ENCODE measurements at places on chromosomes 7 and 10. TPM values are rescaled to one million over a fixed set of nuclear protein-coding genes. Genes with fewer than 3 reads are reported as not detected.

DNA sequence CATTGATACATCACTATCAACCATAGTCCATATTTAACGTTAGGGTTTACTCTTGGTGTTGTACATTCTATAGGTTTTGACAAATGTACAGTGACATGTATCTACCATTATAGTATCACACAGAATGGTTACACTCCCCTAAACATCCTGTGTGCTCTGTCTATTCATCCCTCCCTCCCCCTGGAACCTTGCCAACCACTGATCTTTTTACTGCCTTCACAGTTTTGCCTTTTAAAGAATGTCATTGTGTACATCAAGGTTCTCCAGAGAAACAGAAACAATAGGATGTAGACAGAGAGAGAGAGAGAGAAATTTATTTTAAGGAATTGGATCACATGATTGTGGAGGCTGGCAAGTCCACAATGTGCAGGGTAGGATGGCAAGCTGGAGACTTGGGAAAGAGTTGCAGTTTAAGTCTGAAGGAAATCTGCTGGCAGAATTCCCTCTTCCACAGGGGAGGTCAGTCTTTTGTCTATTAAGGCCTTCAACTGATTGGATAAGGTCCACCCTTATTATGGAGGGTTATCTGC, 45.1 kb upstream of the CCNJ start:
- DNase-seq = no peak

GRCh38 chr7:115221456-115221855, 299.6 kb downstream of the MDFIC start:
- no peak for DNase-seq

DNA sequence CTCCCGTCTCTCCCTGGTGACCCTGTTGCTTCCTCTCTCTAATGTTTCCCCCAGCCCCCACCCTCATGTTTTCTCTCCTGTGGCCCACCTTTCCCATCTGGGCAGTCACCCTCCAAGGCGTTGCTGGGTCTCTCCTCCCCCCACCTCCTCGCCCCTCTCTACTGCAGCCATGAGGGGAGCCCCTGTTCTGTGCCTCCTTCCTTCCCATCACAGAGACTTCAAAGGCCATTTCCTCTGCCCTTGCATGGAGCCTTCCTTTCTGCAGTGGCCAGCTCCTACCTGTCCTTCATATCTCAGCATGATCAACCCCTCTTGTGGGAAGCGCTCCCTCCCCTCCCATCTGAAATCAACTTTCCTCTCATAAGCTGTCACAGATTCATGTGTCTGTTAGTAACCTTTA, 194.0 kb upstream of the PRSS58 start:
- no peak for DNase-seq

The NUDT5 gene
- 90.1 TPM for total RNA-seq

- DNase-seq = no peak
Measured at GRCh38 chr7:115153769-115154477, 232.0 kb downstream of the MDFIC start.

GRCh38 chr10:67668448-67668847, 27.5 kb downstream of the CTNNA3 start:
- no peak for DNase-seq

GRCh38 chr7:38940774-38941173, 31.8 kb upstream of the VPS41 start:
- no peak for DNase-seq

- no peak for DNase-seq
Measured at GRCh38 chr7:124324262-124324661, 291.4 kb upstream of the TMEM229A start.

The LLCFC1 gene
- not detected for total RNA-seq

GRCh38 chr10:329361-330099, 194.3 kb downstream of the ZMYND11 start:
- no peak for DNase-seq

The PNLIPRP2 gene
- total RNA-seq = not detected

The JCAD gene
- 0.61 TPM for total RNA-seq

GRCh38 chr10:598415-599170, 90.9 kb downstream of the DIP2C start:
- no peak for DNase-seq

GRCh38 chr10:95431900-95432342, 129.2 kb downstream of the SORBS1 start:
- no peak for DNase-seq

The GIMAP5 gene
- total RNA-seq = not detected

The CPN1 gene
- not detected for total RNA-seq

The PAPOLB gene
- total RNA-seq = 0.23 TPM

DNA sequence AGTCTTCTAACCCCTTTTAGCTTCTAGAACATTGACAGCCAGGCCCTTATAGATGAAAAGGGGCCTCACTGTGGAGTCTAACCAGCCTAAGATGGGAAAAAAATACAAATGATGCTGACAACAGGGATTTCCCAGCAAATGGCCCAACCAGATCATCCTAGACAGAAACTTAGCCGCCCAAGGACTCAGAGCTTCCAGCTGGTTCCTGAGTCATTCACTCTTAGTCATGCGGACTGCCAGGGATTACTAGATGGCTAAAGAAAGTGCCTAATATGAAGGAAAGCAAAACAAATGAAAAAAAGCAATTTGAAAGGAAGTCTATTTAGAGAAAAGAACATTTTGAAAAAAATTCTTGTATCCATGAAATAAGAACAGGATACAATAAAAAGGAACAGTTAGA, 23.7 kb downstream of the TSPAN14 start:
- no peak for DNase-seq

GRCh38 chr10:67242528-67242927, 316.7 kb downstream of the LRRTM3 start:
- no peak for DNase-seq

The KCNMA1 gene
- 0.93 TPM for total RNA-seq

DNA sequence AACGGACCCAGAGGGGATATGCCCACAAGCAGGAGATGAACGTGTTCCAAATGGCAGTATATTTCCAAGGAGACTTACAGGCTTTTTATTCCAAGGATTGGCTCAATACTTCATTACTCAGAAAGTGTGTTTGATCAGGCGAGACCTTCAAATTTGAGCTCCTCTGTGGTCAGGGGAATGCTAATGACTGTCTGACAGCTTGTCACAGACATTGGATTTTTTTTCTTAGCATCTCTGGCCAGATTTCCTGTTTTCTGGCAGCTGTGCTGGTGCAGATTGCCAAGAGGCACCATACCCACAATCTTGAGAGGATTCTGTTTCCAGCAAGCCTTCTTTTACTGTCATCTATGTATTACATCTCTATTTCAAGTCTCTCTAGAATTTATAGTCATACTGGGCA, 93.8 kb downstream of the C1GALT1 start:
- no peak for DNase-seq

GRCh38 chr10:63829573-63830149, 308.5 kb downstream of the REEP3 start:
- DNase-seq = no peak

The ANKRD1 gene
- total RNA-seq = not detected

The DNAJC2 gene
- total RNA-seq = 36.9 TPM

DNA sequence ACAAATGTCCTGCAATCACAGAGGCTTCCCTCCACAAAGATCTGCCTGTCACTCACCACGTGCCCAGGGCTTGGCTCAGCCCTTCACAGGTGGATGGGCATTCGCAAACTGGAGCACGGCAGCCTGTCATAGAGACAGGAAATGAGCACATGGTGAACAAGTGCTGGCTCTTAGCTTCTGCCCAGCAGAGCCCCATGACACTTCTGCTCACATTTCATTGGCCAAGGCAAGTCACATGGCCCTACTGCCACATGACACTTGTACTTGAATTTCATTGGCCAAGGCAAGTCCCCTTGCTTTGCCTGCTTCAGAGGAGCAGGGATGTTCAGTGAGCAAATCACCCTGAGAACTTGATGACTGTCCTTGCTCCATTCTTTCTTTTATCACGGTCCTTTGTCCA, 110.8 kb upstream of the PPP2R2D start:
- no peak for DNase-seq

DNA sequence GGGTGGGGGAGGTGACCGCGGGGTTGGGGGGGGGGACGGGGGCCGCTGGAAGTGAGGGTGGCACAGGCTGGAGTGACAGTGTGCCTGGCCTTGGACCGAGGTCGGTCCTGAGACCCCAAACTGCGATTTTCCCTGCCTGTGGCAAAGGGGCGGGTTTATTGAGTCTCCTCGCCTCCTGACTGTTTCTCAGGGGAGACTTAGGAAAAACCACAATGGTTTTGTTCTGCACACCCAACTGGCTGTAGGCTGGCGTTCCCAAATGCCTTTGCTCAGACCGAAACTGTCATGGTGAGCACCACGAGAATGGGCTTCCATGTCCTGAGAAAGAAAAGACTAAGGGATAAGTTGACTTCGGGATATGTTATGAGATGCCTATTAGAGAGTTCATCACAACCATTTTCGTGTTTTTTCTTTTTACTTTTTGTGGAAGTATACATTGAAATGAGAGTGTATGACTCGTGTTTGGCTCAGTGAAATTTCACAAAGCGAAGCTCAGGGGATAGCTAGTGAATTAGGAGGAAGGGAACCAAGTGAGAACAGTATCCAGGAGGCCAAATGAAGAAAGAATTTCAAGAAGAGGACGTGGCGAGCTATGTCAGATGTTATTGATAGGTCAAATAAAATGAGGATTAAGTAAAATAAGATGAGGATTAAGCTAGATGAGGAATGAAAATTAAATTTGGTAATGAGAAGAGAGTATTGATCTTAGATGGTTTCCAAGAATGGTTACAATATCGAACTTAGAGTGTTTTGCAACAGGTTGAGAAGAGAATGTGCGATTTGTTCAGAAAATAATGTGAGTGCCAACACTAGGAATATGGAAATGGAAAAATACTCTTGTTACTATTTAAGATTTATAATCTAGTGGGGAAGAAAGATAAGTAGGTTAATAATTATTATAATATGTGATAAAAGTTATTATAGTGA, 918 bp downstream of the NET1 start:
- DNase-seq = peak; percentile 5

DNA sequence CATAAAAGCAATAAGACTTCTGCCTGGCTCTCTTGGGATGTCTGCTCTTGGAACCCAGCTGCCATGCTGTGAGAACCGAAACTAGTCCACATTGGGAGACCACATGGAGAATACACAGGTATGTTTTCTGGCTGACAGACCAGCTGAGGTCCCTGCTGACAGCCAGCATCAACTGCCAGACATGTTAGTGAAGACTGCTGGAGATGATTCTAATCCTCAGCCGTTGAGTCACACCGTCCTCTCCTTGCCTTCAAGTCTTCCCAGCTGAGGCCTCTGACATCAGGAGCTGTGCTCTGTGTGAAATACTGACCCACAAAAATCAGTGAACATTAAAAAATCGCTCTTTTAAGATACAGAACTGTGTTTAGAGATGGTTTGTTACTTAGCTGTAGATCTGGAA, 36.9 kb upstream of the AGR2 start:
- DNase-seq = no peak

DNA sequence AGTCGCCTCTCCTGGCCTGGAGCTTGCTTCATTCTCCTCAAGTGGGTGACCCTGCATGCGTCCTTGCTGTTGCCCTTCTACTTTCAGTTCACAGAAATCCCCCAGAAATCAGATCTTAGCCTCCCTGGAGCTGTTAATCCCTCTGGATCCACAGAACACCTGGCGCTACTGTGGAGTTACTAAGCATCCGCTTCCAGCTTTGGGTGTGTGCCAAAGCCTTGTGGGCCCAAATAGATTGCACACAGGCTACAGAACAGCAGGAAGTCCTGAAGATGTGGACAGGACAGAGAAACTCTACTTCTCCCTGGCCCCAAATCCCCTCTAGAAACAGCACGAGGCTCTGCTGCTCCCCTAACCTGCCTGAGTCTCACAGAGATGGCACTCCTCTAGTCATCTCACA, 36.6 kb upstream of the PDLIM1 start:
- no peak for DNase-seq

DNA sequence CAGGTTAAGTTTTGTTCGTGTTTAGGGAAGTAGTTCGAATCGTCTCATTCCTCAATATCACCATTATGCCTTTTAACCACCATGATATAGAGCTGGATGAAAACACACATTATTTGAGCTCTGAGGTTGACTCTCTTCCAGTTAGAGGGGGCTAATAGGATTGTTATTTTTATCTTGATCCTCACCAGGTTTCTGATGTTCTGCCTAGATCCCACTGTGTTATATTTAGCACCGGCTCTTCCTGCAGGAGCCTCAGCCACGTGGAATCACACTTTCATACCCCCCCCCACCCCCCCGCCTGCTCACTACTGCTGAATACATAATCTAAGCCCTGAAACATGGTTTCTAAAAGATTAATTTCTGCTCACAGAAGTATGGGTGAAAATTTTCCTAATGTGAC, 88.3 kb downstream of the NRCAM start:
- DNase-seq = no peak

The AGMO gene
- total RNA-seq = 0.51 TPM

DNA sequence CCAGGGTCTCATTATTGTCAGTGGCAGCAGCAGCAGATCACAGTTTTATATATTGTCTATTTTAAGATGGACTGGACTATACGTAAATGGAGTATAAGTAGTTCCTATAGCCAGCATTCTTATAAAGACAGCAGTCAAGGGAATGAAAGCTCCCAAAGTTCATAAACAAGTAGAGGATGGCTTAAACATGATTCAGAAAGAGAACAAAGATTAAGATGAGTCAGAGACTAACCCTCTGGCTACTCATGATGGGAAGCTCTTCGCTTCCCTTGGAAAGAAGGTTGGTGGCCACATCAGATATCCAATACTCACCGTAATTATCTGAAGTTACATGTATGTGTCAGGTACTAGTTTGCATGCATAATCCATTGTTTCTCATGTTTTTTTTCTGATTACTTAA, 277.0 kb downstream of the INHBA start:
- DNase-seq = no peak

DNA sequence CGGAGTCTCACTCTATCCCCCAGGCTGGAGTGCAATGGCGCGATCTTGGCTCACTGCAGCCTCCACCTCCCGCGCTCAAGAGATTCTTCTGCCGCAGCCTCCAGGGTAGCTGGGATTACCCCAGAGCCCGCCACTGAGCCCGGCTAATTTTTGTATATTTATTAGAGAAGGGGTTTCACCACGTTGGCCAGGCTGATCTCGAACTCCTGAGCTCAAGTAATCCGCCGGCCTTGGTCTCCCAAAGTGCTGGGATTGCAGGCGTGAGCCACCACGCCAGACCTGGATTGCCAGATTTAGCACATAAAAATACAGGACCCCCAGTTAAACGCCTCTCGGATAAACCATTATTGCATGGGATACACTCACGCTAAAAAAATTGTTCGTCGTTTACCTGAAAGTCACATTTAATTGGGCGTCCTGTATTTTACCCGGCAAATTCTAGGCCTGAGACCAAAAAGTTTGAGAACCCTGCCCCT, 375 bp upstream of the GATAD1 start:
- DNase-seq = no peak

- DNase-seq = no peak
Measured at GRCh38 chr7:108327353-108327752, 128.9 kb downstream of the NRCAM start.

GRCh38 chr10:131617113-131617858, 283.5 kb upstream of the PPP2R2D start:
- peak; percentile 42 for DNase-seq

The AGR3 gene
- not detected for total RNA-seq

- no peak for DNase-seq
Measured at GRCh38 chr7:128933180-128933891, 4.4 kb upstream of the IRF5 start.

The PYROXD2 gene
- total RNA-seq = 5.0 TPM

The PRSS2 gene
- not detected for total RNA-seq

GRCh38 chr7:139131-139530, 53.2 kb upstream of the FAM20C start:
- DNase-seq = no peak
